Stimulated activated CD4-positive, alpha-beta T cell treated with anti-CD3 and anti-CD28 coated beads, Interleukin-2, amount 100 ng/mL, for 4 hours (primary cell): ENCODE measurements at places on chromosomes 5 and 9.

GRCh38 chr5:14185326-14186058 lies 42.4 kb downstream of the TRIO start:
- no peak for DNase-seq

DNA sequence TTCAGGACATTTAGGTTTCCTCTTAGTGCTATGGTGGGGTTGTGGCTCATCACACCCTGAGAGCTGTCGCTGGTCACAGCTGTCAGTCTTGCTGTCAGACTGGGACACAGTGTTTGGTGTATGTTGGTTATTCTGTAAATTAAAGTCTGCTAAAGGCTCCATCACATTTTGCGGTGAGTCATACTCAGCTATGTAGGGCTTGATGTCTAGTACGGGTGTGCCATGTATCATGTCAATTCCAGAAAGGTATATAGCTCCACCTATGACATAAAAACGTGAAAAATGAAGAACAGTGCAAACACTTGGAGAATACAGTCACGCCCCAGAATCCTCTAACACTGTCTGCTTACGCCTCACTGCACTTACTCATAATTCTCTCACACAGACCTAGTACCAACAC lies 11.9 kb downstream of the TRMO start:
- DNase-seq = no peak

- no peak for DNase-seq
Measured at GRCh38 chr5:13993926-13994325, 49.4 kb upstream of the DNAH5 start.

DNA sequence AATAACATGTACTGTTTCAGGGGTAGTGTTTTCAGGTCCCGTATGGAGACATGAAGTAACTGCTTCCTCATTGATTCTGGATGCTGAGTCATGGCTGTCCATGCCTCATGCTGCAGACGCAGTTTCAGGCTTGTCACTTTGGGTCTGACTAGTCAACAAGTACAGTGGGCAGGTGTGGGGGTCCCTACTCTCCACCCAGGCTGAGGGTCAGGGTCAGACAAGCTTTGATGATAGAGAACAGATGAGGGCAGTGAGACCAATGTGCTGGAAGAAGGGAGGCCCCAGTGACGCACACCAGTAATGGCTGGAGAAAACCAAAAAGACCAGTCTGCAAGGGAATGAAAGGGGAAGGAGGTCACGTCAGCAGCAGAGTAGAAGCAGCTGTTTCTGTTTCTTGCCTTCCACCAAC lies 80.0 kb upstream of the NFIL3 start:
- no peak for DNase-seq

GRCh38 chr5:31427013-31427723 lies 104.7 kb downstream of the DROSHA start:
- no peak for DNase-seq

DNA sequence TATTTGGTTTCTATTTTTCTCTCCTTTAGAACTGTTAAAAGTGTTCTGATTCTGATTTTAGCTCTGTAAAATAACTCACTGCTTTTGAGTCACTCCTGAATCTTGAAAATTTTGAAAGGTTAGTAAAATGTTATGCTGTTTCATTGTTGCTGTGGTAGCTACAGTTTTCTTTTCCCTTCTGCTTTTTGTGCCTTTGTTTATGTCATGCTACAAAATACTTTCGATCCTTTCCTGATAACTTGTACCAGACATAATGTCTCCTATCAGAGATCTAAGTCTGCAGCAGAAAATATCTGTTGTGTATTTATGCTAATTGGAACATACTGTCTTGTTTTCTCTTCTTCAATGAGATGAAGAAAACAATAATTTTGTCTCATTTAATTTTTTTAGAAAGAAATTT lies 26.9 kb upstream of the CEP120 start:
- no peak for DNase-seq

DNA sequence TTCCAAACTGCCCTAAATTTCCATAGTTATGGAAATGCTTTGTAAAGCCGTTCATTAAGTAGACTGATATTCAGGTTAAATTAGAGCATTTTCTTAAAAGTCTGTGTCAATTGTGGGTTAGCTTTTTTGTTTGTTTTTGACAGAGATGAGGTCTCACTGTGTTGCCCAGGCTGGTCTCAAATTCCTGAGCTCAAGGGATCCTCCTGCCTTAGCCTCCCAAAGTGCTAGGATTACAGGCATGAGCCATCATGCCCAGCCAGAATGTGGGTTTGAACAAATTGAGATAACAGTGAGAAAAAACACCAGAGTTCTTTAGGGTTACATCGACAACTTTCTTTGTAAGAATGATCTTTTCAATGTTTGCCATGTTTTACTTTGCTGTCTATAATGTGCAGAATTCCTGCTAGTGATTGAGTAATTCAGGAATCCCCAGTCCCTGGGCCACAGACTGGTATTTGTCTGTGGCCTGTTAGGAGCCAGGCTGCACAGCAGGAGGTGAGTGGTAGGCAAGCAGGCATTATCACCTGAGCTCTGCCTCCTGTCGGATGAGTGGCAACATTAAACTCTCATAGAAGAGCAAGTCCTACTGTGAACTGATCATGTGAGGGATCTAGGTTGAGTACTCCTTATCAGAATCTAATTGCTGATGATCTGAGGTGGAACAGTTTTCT lies 80.5 kb downstream of the RAI14 start:
- no peak for DNase-seq

DNA sequence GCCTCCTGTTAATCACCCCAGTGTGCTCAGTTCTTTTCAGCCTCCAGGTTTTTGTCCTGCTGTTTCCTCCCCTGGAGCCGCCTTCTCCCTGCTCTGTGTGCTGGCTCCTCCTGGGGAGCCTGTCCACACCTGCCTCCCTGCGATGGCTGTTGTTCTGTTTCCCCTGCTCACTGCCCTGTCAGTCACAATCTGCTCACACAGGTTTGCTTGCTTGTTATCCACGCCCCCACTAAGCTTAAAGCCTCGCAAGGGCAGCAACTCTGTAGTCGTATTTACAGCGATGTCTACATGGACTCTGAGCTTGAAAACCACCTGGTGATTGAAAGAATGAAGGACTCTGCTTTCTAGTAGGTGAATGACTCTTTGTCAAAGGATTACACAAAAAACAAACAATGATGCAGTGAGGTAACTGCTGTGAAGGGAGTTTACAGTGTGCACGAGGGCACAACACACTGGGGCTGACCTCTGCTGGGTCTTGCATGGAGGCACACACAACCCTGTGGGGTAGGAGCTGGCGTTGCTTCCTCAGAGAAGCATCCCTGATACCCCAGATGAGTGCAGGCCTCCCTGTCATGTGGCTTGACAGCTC lies 39.6 kb upstream of the TEX48 start:
- DNase-seq = no peak

DNA sequence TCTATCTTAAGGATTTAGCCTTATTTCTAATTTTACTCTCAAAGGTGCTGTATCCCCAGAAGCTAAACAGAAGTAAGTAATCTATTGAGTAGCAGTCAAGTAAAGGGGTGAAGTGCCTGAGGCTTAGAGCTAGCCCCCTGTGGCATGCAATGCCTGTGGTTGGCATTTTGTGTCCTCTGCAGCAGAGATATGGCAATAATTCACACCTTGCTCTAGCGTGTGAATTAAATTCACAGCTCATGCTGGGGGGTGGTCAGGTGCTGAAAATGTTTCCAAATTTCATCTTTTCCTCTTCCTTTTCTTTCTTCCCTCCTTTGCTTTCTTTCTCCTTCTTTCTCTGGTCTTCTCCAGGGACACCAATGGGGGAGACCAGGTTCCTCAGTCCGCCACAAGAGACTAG lies 262.1 kb downstream of the GABRB2 start:
- no peak for DNase-seq

GRCh38 chr5:149093625-149094024 lies 30.8 kb upstream of the SH3TC2 start:
- DNase-seq = no peak

DNA sequence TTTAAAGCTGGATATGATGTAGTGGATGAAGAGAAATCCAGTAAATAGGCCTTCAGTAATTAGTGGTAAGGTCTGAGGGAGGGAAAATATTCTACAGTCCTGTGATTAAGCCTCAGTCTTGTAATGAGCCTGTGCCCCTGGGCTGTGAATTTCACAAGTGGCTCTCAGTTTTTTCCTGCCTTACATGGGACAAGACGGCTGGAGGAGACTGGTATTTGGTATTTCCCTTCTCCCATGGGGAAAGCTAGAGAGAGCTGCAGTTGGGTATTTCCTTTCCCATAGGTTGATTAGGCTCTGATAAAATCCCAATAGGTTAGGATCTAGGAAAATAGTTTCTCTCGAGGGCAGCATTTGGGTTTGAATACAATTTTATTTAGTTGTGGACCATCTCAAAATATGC lies 62.2 kb upstream of the GNA14 start:
- no peak for DNase-seq

GRCh38 chr5:154273963-154274827 lies 83.7 kb downstream of the GALNT10 start:
- DNase-seq = no peak

DNA sequence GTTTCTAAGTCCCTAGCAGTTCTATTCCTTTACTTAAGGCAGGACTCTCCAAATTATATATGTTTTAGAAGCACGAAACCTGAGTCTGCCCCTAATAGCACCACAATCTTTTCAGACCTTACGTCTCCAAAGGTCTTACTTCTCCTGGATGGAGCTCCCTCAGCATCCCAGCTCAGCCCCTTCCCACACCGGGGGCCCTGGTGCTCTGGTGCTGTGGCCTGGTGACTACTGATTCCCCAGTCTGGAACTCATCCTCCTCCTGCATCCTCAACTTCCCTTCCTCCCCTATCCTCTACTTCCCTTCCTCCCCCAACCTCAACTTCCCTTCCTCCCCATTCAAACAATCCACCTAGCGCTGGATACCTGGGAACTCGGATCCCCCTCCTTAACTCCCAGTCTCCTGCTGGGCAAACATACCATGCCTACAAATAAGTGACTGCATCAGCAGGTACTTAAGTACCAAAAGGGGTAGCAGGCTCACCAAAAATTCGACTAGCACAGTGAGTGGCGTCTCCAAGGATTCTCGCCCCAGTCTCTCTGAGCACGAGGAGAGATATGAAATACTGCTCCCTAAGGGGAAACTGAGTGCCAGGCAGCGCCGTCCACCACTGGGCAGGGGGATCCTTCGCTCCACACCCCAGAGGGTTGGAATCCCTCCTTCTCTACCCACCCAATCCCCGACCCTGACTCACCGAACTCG lies 831 bp downstream of the IGFBPL1 start:
- DNase-seq = no peak

GRCh38 chr9:124752967-124753366 lies 18.1 kb downstream of the NR6A1 start:
- DNase-seq = no peak

DNA sequence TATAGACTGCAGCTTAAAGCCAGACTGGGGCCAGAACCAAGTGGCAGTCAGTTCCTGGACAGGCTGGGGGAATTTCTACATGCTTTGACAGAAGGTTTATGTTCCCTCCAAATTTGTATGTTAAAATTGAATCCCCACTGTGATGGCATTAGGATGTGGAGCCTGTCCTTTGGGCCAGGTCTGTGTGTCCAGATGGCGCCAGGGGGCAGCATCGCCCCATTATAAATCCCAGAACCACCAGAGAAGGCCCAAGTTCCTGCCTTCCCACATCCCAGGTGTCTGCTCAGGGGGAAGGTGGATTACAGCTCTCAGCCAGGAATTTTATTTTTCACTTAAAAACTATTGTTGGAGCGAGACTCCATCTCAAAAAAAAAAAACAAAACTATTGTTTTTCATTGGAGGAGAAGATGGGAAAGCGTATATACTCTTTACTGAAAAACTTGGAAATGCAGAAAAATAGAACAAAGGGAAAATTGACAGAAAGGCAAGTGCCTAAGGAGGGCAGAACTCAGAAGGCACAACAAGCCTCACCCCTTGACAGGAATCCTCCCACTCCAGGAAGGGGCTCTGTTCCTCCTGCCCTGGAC lies 5.0 kb downstream of the IL3 start:
- no peak for DNase-seq

DNA sequence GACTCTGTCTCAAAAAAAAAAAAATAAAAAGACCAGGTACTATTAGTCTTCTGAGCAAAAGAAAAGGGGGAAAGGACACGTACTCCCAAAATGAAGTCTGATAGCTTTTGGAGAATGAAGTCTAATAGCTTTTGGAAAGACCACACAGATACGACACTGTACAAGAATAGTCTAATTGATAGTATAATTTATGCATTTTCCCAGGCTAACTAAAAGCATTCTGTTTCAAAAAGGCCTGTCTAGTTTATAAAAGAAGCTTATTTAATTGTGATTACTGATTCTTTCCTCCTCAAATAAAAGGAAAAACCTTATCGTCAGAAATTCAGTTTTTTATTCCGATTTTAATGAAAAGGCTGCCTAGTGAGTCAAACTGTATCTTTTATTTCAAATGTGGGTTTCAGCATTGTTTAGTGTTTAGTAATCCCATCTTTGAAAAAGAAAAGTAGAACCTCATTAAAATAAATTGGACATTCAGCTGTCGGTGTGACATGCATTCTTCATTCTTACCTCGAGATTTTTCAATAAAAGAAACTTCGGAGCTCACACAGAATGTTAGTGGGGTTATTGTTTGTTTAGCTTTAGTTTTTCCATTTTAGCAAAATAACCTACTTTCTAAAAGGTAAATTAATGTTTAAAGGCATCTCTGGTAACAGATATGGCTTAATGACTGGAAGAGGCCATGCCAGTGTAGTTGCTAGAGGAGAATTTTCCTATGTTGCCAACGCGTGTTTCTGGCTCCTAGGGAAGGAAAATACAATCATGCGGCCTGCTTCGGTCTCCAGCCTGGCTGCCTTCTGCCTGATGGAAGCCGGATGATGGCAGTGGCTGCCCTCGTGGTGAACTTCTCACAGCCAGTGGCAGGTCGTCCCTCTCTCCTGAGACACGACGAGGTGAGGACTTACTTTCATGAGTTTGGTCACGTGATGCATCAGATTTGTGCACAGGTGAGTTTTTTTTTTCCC lies 70.0 kb downstream of the NLN start:
- no peak for DNase-seq

DNA sequence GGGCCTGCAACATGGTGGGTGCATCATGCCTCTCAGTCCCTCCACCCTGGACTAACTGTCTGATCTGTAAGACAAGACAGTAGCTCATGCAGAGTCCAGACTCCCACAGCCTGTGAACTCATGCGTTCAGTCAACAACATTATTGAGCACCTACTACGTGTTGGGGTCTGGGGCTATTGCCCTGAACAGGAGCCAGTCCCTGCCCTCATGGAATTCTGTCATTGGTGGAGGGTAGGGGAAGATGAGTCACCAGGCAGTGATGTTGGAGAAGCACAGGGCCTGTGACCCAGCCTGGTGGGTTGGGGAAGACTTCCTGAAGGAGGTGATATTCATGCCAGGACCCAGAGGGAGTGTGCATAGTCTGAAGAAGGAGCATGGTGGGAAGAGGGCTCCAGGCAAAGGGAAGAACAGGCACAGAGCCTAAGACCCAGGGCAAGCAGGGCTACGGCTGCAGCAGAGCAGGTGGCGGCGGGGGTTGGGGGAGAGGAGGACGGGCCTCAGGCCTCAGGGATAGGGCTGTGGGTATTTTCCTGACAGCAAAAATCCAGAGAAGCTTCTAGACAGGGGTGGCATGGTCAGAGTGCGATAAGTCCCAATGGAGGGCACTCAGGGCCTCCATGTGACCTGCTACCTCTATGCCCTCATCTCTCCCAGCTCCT lies 26.7 kb upstream of the PSD2 start:
- DNase-seq = no peak
